ENCODE measurements at places on chromosomes 5 and 9.

- no peak for DNase-seq
Observed at GRCh38 chr5:129971714-129972113, 67.4 kb downstream of the CHSY3 start.

DNA sequence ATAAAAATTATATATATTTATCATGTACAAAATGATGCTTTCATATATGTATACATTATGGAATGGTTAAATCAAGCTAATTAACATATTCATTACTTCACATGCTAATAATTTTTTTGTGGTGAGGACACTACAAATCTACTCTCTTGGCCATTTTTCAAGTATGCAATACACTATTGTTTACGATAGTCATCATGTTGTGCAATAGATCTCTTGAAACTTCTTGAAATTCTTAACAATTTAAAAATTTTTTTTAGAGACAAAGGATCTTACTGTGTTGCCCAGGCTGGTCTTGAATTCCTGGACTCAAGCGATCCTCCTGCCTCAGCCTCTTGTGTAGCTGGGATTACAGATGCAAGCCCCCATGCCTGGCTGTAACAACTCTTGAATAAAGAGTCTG lies 45.2 kb upstream of the SHOC1 start:
- DNase-seq: no peak

DNA sequence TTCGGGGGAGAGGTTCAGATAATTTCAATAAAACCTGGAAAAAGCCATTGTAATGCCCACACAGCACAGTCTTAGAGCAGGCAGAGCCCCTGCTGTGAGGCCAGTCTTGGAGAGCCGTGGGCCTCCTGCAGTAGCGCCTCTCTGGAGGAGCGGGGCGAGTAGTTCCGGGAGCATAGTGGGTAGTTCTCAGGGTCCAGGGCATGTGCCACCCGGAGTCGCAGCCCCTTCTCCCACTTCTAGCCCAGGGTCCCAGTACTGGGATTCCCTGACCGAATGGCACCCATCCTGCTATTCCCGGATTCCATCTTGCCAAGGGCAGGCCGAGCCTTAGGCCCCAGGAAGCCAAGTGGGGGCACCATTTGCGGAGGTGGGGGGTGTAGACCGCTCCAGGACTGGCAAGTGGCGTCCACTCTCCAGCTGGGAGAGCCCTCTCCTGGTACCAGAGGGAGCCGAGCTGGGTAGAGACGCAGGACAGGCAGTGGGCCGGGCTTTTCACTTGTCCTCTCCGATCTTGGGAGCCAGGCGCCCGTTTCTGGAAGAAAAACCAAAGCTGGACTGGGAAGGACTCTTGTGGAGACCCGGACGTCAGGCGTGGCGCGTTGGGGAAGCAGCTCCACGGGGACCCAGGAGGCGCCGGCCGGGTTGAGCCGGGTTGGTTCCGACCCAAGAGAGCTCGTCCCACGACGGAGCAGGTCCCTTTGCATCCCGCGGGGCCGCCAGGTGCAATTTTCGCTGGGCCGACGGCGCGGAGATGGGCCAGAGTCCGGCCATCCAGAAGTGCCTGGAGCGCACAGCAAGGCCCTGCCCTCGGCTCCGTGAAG lies 12.1 kb downstream of the PROP1 start:
- DNase-seq: no peak

DNA sequence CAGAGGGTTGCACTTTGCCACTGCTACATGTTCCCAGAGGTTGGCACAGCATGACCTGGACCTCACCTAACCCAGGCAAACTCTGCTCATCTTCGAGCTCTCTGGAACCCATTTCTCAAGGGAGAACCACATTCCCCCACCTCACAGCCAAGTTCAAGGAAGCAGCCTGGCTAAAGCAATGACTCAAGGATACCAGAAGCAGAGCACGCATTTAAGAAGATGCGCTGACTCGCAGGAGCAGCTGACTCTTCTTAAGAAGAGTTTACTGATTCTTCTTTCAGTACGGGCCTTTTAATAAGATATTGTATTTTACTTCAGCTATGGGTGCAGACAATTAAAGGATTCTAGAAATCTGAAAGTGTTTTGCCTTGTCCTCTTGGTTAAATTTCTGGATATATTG lies 4.1 kb upstream of the SEMA5A start:
- DNase-seq: no peak

DNA sequence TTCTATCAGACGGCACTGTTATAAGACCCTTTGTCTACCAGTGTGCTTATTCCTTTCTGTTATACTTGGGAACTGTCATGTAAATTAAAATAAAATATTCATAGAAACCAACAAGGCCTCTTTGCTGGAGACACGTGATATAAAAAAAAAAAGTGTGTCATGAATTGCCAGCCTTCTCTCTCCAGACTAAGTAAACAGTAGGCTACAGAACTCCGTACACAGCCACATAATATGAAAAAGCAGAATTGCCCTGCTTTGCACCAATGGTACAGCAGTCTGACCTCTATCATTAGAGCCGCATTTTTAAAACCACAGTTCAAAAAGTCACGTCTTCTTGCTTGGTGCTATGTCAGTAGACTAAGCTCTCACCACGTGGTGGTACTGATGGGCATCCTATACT lies 231.3 kb downstream of the SEMA5A start:
- DNase-seq: no peak

- DNase-seq: no peak
Observed at GRCh38 chr5:72837524-72838096, 21.1 kb downstream of the TNPO1 start.

GRCh38 chr9:6942406-6942805 lies 184.6 kb downstream of the KDM4C start:
- no peak for DNase-seq

DNA sequence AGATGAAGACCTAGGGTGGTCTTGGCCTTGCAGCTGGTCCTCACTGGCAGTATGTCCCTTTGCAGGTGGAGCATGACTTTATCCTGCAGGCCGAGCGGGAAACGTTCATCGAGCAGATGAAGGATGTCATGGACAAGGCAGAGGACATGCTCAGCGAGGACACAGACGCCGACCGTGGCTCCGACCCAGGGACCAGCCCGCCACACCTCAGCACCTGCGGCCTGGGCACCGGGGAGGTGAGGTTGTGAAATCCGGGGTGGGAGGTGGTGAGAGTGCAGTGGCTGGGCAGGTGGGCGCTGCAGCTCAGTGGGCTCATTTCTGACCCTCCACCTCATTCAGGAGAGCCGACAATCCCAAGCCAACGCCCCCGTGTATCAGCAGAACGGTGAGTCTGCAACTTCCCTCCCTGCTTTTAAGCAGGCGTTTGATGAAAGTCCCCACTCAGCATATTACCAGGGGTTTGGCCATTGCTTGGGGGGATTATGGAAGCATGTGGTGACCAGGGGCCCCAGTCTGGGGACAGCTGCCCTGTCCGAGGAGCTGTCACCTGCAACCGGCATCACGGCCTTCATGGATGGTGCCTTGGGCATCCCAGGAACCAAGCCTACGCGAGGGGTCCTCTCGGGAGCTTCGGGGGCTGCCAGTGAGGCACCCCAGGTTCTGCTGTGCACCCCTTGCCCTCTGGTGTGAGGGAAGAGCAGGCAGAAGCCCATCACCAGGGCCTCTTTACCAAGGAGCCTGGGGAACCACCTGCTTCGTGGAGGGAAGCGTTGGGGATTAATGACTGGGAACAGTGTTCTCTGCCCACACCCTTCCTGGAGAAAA lies 84.0 kb downstream of the WNK2 start:
- no peak for DNase-seq

DNA sequence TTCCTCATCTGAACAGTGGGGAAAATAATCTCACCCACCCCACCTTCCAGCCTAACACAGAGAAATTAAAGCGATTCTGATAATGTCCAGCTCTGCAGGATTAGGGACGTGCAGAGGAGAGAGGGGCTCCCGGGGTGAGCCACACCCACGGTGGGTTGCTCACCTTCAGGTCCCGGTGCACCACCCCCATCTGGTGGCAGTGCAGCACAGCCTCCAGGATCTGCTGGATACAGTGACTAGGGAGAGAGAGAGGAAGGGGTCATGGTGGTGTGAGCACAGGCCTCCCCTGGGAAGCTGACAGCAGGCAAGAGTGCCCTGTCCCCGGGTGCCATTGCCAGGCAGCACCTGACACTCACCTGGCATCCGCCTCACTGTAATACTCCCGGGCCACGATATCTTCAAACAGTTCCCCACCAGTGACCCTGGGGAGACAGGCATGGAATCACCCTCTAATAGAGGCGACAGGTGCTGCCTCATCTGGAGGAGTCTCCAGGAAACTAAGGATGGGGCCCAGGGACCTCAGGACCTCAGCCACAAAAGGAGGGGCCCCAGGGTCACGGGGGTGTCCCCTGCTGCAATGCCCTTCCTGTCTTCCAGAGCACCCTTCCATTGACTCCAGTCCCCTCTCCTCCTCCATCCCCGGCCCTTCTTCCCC lies 33.0 kb downstream of the CAMK2A start:
- DNase-seq: no peak

DNA sequence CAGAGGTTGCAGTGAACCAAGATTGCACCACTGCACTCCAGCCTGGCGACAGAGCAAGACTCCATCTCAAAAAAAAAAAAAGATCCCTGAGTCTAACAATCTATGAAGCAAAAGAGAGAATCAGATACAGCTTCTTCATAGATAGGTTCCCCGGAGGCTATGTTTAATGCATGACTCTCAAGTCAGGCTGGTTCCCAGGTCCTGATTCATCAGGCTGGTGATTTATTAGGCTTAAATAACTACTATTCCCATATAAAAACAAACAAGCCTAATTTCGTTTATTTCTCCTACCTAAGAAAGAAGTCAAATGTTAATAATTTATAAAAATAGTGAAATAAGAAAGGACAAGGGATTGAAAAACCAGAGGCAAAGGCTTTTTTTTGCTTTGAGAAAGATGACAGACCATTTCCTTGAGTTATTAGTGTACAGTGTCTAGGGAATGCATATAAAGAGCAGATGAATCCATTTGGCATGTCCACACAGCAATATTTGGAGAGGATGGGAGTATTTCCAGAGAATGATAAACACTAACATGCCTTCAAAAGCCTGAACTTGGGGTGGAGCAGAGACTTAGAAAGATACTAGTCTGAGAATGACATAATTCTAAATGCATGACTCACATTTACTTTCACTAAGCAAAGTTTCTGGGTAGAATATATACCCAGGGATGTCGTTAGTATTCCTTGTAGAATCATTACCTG lies 115.3 kb downstream of the NREP start:
- DNase-seq: no peak

- no peak for DNase-seq
Observed at GRCh38 chr9:129185991-129186390, 7.9 kb upstream of the IER5L start.

DNA sequence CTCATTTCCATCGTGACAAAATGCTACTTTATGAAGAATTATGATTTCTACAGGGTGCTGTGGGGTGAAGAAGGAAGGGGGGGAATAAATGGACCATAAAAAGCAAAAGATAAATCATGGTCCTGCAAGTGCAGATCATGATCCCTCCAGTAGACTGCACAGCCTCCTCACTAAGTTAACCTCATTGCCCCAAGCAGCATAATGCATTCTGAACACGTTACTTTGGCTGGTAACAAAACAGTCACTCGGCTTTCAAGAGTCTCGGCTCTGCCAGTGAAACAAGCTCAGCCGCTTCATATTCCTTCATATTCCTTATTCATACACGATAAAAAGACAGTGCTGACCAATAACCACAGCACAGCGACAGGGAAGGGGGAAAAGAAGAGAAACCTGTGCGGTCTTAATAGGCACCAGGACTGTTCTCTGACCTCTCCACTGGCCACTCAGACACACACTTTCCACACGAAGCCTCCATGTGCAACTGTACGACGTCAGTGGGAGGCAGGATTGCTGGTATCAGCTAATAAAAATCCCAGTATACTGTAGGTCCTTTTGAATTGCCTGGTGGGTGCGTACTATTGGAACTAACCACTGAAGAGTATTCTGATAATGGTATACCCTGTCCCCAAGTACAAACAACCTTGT lies 60.5 kb downstream of the ANKH start:
- DNase-seq: peak; percentile 11

DNA sequence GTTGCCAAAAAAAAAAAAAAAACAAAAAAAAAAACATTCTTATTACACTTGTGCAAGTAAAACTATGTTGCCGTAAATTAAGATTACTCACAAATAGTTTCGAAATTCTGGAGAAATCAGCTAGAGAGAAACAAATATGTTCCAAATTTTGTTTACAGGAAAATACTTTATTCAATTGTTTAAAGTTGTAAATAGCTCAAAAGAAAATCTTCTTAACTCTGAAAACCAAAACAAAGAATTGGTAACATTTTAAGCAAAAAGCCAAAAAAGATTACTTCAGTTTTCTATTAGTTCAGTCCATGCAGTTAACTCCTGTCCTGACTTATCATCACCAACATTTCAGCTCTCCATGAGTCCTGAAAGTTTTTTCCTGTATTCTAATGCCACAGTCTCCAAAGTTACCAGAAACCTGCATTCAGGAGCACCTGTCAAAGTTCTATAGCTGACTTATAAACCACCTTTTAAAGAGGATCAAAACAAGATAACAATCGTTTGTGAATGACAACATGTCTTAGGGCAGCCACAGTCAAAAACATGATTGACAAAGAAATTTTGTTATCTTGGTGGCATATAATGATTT lies 194.1 kb downstream of the RANBP17 start:
- DNase-seq: no peak

DNA sequence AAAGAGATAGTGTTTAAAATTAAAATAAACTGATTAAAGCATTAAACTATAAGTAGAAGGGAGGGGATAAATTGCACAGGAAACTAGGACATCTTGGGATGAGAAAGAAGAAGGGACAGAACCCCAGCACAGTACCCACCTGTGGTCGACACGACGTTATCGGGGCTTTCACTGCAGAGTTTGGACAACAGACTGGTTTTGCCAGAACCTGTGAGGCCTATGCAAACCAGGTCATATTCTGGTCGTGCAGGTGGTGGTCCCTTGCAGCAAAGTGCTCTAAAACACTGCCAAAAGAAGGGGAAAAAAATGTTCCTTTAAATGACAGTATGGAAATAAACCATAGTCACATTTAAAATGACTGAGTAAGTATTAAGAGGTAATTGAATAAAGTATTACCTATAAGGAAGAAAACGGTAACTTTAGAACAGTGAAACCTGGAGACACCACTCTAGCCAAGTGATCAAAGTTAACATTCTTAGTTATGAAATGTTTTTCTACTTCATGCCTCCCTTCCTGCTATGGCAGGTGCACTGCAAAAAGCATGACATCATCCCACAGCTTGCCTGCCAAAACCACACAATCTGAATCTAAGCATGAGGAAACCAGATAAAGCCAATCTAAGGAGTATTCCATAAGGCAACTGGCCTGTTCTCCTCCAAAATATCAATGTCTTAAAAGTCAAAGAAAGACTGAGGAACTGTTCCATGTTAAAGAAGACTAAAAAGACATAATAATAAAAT lies 138.6 kb downstream of the ARL15 start:
- DNase-seq: no peak

DNA sequence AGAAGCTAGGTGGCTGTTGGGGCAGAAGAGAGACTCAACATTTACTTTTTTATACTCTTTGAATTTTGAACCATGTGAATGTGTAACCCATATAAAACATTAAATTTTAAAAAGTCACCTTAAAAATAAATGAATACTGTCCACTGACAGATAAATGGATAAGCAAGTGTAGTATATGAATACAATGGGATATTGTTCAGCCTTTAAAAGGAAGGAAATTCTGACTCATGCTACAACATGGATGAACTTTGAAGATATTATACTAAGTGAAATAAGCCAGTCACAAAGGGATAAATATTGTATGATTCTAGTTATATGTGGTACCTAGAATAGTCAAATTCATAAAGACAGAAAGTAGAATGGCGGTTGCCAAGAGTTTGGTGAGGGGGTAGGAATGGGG lies 113.9 kb downstream of the TMEM174 start:
- DNase-seq: no peak

GRCh38 chr5:10420932-10421331 lies 20.7 kb upstream of the ROPN1L start:
- DNase-seq: no peak

GRCh38 chr9:105281272-105281671 lies 36.8 kb downstream of the SLC44A1 start:
- no peak for DNase-seq
